Pulmonary artery endothelial cell (primary cell): ENCODE measurements at places on chromosomes 7 and 10. TPM values are rescaled to one million over a fixed set of nuclear protein-coding genes. Genes with fewer than 3 reads are reported as not detected.

NXPH1 gene
- total RNA-seq, result not detected in 2 replicates

ANKRD7 gene
- total RNA-seq, result 0.13 and 0.21 TPM in 2 replicates

PAX4 gene
- total RNA-seq, result not detected in 2 replicates

KIAA1549 gene
- 1.9 and 2.9 TPM in 2 replicates for total RNA-seq

VSTM4 gene
- total RNA-seq, result 0.26 and 0.32 TPM in 2 replicates

C10orf53 gene
- not detected in 2 replicates for total RNA-seq

HOXA1 gene
- total RNA-seq, result 0.33 and 1.0 TPM in 2 replicates

CPN1 gene
- total RNA-seq, result not detected in 2 replicates

C10orf105 gene
- total RNA-seq, result not detected in 2 replicates

SLC26A3 gene
- total RNA-seq, result not detected in 2 replicates

NKX1-2 gene
- total RNA-seq, result not detected in 2 replicates

PTPRN2 gene
- 0.53 and 0.88 TPM in 2 replicates for total RNA-seq

KEL gene
- total RNA-seq, result not detected in 2 replicates

CUZD1 gene
- 0.99 and 1.1 TPM in 2 replicates for total RNA-seq

TMEM225B gene
- total RNA-seq, result not detected in 2 replicates

LHFPL3 gene
- total RNA-seq, result not detected in 2 replicates

TBXAS1 gene
- 8.1 and 10.6 TPM in 2 replicates for total RNA-seq

CCDC146 gene
- total RNA-seq, result 0.53 and 0.86 TPM in 2 replicates

SPDYE3 gene
- not detected in 2 replicates for total RNA-seq
